ENCODE measurements at places on chromosomes 4 and X. TPM values are rescaled to one million over a fixed set of nuclear protein-coding genes. Genes with fewer than 3 reads are reported as not detected.

JAKMIP1 gene
- total RNA-seq, result 0.39 TPM

SSX3 gene
- total RNA-seq, result not detected

SAGE1 gene
- total RNA-seq, result not detected

ETDA gene
- total RNA-seq, result not detected

CFI gene
- 13.3 TPM for total RNA-seq

MSX1 gene
- total RNA-seq, result 5.3 TPM

WDR1 gene
- 530 TPM for total RNA-seq

DGAT2L6 gene
- not detected for total RNA-seq

NDUFB11 gene
- 43.3 TPM for total RNA-seq

TMSB15C gene
- 4.4 TPM for total RNA-seq

UBA1 gene
- total RNA-seq, result 138 TPM

DDIT4L gene
- total RNA-seq, result 3.2 TPM

TIGD4 gene
- 0.94 TPM for total RNA-seq

ADAMTS3 gene
- total RNA-seq, result 3.0 TPM

CXCL13 gene
- total RNA-seq, result not detected

TENM3 gene
- total RNA-seq, result 21.9 TPM

BST1 gene
- total RNA-seq, result 9.3 TPM

TCEAL7 gene
- total RNA-seq, result 13.5 TPM

RNF150 gene
- 53.3 TPM for total RNA-seq

EPHA5 gene
- total RNA-seq, result 0.10 TPM

CYBB gene
- 40.3 TPM for total RNA-seq

CENPE gene
- 0.93 TPM for total RNA-seq

QRFPR gene
- total RNA-seq, result not detected

TEX13D gene
- total RNA-seq, result not detected

SH3RF1 gene
- total RNA-seq, result 17.6 TPM

NUDT10 gene
- 0.78 TPM for total RNA-seq

CASP3 gene
- total RNA-seq, result 14.2 TPM

NLGN3 gene
- 1.7 TPM for total RNA-seq

MAB21L2 gene
- total RNA-seq, result 0.81 TPM

TRIM61 gene
- total RNA-seq, result 0.19 TPM

NONO gene
- 215 TPM for total RNA-seq

ZNF157 gene
- 0.31 TPM for total RNA-seq

ATOH1 gene
- not detected for total RNA-seq

MAP7D2 gene
- not detected for total RNA-seq

MAMLD1 gene
- total RNA-seq, result 3.6 TPM

PAGE1 gene
- not detected for total RNA-seq

LEF1 gene
- 2.4 TPM for total RNA-seq

CXCR3 gene
- not detected for total RNA-seq

PGAM4 gene
- not detected for total RNA-seq

MMGT1 gene
- total RNA-seq, result 43.9 TPM

DYNLT3 gene
- total RNA-seq, result 68.3 TPM

CCSER1 gene
- total RNA-seq, result 9.3 TPM

SLC39A8 gene
- 4.8 TPM for total RNA-seq

XAGE1B gene
- total RNA-seq, result not detected

PAPSS1 gene
- 21.9 TPM for total RNA-seq

ZAR1 gene
- not detected for total RNA-seq

RENBP gene
- total RNA-seq, result 15.0 TPM

RASL11B gene
- 3.1 TPM for total RNA-seq

MAGEE2 gene
- not detected for total RNA-seq

GATA1 gene
- total RNA-seq, result not detected

RIPPLY1 gene
- not detected for total RNA-seq

TBC1D9 gene
- total RNA-seq, result 10.9 TPM
